ENCODE measurements at places on chromosomes 16 and 17. TPM values are rescaled to one million over a fixed set of nuclear protein-coding genes. Genes with fewer than 3 reads are reported as not detected.

GRCh38 chr17:79815836-79816461 lies 19.1 kb upstream of the CBX8 start:
- peaks cover 40% of the 10 kb centered on the region for H3K4me1 ChIP-seq
- no peaks in the 10 kb centered on the region for H3K36me3 ChIP-seq
- no peak overlapping the region for H3K27ac ChIP-seq
- peaks cover 65% of the 10 kb centered on the region for H3K27me3 ChIP-seq
- no peak overlapping the region for H3K4me3 ChIP-seq

GRCh38 chr17:47265983-47266541 lies 12.4 kb downstream of the ITGB3 start:
- DNase-seq = no peak
- no peaks in the 10 kb centered on the region for H3K27me3 ChIP-seq
- no peak overlapping the region for H3K4me3 ChIP-seq
- peaks cover 10% of the 10 kb centered on the region for H3K4me1 ChIP-seq
- H3K36me3 ChIP-seq = no peaks in the 10 kb centered on the region
- no peak overlapping the region for H3K27ac ChIP-seq

DNA sequence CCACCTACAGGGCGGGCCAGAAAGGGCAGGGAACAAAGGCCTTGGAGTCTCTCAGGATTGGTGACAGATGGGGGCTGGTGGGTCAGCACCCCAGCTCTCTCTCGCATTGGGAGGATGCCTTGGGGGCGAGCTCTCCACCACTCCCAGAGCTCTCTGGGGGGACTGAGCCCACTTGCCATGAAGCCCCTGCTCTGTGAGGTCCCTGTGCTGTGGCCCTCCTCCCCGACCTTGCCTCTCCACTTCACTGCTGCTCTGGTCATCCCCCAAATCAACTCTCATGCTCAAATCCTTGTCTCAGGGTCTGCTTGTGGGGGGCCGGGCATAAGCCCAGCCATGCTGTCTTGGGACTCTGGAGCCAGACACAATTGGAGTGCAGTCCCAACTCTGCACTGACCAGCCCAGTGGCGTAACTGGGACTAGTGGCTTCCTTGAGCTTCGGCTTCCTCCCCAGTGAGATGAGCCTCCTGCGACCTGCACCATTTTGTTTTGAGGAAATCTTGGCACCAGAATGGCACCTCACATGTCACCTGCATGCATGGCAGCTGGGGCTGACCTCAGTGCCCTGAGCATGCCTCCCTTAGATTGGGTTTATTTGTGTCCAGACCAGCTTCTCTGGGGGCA lies 184.5 kb downstream of the IRF8 start:
- H3K27ac ChIP-seq = no peak overlapping the region
- H3K27me3 ChIP-seq = no peaks in the 10 kb centered on the region
- no peak overlapping the region for H3K4me3 ChIP-seq
- H3K4me1 ChIP-seq = no peaks in the 10 kb centered on the region
- peak; percentile 35 for DNase-seq

DNA sequence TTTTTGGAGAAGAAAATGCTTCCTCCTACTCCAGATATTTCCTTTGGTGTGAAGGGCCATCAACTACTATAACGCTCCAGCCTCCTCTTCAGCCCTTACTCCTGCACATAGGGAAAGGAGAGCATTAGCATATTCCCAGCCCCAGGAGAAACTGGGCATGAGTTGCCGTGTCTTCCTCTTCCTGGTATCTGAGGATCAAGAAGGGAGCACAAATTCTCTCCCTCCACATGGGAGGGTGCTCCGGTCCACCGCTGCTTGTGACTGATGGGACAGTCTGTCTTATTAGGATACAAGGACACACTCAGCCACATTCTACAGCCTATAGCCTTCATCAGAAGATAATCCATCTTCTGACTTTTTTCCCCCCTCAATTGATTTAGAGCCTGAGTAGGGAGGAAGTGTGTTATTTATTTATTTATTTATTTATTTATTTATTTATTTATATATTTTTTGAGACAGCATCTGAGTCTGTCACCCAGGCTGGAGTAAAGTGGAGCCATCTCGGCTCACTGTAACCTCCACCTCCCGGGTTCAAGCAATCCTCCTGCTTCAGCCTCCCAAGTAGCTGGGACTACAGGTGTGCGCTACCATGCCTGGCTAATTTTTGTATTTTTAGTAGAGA lies 16.6 kb upstream of the CYB5B start:
- H3K27me3 ChIP-seq = no peaks in the 10 kb centered on the region
- no peak for DNase-seq
- H3K36me3 ChIP-seq = no peaks in the 10 kb centered on the region
- no peak overlapping the region for H3K27ac ChIP-seq

DNA sequence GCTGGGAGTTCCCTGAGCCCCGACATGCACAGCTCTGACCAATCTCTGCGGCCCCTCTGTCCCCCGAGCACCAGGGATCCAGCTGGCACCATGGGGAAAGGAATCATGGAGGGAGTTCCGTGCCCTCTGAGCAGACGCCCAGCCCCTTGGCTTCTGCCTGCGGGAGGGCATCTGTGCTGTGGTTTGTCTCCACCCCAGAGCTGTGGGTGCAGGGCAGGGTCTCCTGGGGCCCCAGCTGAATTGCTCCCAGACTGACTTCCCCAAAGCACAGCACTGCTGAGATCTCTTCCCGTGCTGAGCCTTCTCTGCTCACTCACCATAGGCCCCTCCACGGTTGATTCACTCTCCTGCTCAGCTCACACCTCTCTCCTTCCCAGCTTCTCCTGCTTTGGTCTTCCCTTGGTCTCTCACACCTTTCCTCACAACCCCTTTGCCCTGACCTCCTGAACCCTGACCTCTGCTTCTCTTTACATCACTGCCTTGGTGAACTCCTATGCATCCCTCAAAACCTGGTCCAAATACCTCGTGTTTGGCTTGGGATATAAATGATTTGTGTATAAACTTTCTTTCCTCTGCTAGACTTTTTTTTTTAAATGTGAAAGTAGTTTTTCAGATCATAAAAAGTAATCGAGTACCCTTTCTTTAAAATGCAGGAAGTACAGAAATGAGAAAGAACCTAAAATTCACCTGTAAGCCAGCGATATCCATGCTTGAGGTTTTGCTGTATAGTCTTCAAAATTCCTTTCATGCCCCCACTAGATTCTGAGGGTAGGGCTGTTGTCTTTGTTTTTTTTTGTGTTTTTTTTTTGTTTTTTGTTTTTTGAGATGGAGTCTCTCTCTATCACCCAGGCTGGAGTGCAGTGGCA lies 265.3 kb downstream of the SEC14L1 start:
- peak; percentile 90 for DNase-seq
- H3K27me3 ChIP-seq = no peaks in the 10 kb centered on the region
- H3K36me3 ChIP-seq = peaks cover 23% of the 10 kb centered on the region
- H3K27ac ChIP-seq = peak overlapping the region; percentile 78
- H3K4me1 ChIP-seq = peaks cover 88% of the 10 kb centered on the region
- peak overlapping the region; percentile 72 for H3K4me3 ChIP-seq

The TP53TG3B gene
- not detected for total RNA-seq

The TP53TG3C gene
- total RNA-seq = not detected

DNA sequence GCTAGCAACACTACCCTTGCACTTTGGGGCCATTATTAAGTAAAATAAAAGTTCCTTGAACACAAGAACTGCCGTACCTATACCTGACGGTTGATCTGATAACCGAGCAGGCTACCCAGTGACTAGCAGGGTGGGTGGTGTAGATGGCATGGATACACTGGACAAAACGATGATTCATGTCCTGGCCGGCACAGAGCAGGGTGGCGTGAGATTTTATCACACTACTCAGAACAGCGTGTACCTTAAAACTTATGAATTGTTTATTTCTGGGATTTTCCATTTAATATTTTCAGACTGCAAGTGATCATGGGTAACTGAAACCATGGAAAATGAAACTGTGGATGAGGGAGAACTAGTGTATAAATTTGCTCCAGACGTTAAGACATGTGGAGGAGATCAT lies 41.0 kb upstream of the MSI2 start:
- H3K4me1 ChIP-seq = no peaks in the 10 kb centered on the region
- H3K27ac ChIP-seq = no peak overlapping the region

GRCh38 chr17:4604111-4604644 lies 19.8 kb downstream of the SMTNL2 start:
- H3K36me3 ChIP-seq = no peaks in the 10 kb centered on the region
- DNase-seq = peak; percentile 71

GRCh38 chr16:19715566-19715965 lies 2.5 kb downstream of the KNOP1 start:
- H3K27me3 ChIP-seq = no peaks in the 10 kb centered on the region
- DNase-seq = no peak
- H3K27ac ChIP-seq = no peak overlapping the region

- no peak for DNase-seq
- H3K36me3 ChIP-seq = no peaks in the 10 kb centered on the region
- no peak overlapping the region for H3K4me3 ChIP-seq
These were observed 18.9 kb upstream of the MFSD6L start for GRCh38 chr17:8818047-8818446.

DNA sequence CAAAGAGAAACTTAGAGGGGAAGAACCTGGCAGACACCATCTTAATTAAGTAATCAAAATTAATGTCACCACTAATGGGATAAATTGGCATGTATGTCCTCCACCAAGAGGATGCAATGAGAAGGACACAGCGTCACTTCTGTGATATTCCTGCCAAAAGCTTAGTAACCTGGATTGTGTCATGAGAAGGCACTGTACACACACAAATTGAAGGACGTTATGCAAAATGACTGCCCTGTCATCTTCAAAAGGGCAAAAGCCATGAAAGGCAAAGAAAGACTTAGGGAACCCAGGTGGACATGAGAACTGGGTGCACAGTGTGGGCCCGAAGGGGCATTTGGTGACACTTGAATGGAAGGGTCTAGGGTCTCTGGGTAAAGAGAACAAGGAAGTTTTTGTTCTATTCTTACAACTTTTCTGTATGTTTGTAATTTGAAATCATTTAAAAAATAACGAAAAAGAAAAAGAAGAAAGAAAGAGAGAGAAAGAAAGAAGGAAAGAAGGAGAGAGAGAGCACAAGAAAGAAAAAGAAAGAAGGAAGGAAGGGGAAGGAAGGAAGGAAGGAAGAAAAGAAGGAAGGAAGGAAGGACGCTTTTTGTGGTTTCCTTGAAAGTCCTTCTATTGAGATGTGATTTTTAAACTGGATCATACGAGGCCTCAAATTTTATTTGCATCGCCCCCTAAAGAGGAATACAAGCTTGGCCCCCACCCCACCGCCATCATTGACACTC lies 4.0 kb upstream of the APOH start:
- DNase-seq = no peak
- no peaks in the 10 kb centered on the region for H3K4me1 ChIP-seq
- H3K27me3 ChIP-seq = no peaks in the 10 kb centered on the region
- H3K27ac ChIP-seq = no peak overlapping the region
- no peaks in the 10 kb centered on the region for H3K36me3 ChIP-seq

DNA sequence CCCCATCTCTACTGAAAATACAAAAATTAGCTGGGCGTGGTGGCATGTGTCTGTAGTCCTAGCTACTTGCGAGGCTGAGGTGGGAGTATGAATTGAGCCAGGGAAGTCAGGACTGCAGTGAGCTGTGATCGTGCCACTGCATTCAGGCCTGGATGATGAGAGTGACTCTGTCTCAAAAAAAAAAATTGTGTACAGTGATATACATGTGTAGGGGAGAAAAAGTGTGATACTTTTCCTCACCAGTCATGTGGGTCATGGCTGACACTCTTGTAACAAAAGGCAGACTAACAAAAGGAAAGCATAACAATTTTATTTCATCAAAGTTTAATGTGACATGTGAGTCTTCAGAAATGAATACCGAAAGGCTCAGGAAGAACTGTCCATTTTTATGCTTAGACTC lies 2.0 kb upstream of the ABCC12 start:
- H3K36me3 ChIP-seq = no peaks in the 10 kb centered on the region
- H3K27ac ChIP-seq = no peak overlapping the region
- peaks cover 2% of the 10 kb centered on the region for H3K4me1 ChIP-seq
- H3K27me3 ChIP-seq = no peaks in the 10 kb centered on the region
- DNase-seq = no peak

The NARF gene
- 59.5 TPM for total RNA-seq

DNA sequence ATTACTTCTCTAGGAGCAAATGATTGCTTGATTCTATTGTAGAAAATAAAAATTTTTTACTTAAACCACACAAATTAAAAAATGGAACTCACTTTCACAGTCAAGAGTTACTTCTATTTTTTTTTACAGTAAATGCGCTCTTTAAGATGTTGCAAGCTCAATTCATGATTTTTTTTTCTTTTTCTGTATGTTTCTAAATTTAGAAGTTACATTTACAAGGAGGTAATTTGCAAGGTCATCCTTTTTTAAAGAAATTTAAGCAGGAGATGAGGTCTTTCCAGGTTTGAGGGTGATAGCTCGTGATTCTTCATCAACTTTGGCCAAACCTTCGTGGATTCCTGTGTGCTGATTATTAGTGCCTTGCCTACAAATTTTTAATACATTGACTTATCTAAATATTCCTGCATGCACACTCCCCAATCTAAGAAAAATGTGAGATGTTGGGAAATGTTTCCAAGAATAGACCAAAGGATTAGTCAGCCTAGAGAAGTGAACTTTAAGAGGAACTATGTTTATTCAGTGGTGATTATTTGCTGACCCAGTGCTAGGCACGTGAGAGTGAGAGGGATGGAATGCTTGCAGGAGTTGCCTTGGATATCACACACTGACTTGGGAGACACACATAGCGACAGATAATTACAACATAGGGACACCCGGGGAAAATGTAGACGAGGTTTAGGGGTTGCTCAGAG lies 429.8 kb downstream of the MAF start:
- H3K27me3 ChIP-seq = no peaks in the 10 kb centered on the region
- H3K27ac ChIP-seq = no peak overlapping the region
- H3K4me1 ChIP-seq = no peaks in the 10 kb centered on the region
- H3K36me3 ChIP-seq = no peaks in the 10 kb centered on the region
- DNase-seq = no peak

The FADS6 gene
- 1.5 TPM for total RNA-seq

DNA sequence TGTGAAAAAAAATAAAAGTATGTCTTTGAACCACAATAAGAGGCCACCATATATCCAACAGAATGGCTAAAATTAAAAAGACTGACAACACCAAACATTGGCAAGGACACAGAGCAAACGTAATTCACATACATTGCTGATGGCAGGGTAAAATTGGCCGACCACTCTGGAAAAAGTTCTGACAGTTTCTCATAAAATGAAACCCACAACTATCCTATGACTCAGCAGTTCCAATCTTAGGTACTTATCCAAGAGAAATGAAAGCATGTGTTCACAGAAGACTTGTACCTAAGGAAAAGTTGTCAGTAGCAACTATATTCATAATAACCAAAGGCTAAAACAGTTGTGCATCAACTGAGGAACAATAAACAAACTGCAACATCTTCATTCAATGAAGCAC lies 357.3 kb upstream of the XYLT1 start:
- H3K27ac ChIP-seq = no peak overlapping the region
- H3K36me3 ChIP-seq = no peaks in the 10 kb centered on the region
- H3K27me3 ChIP-seq = no peaks in the 10 kb centered on the region
- DNase-seq = no peak

GRCh38 chr16:72939247-72939646 lies 108.7 kb downstream of the ZFHX3 start:
- no peak overlapping the region for H3K4me3 ChIP-seq
- H3K4me1 ChIP-seq = peaks cover 15% of the 10 kb centered on the region
- DNase-seq = peak; percentile 18
- H3K36me3 ChIP-seq = no peaks in the 10 kb centered on the region
- no peaks in the 10 kb centered on the region for H3K27me3 ChIP-seq

Measured in spleen (tissue), 13 donors.